Fibroblast of pulmonary artery (primary cell): ENCODE measurements at places on chromosomes 13 and 19.

GRCh38 chr19:2495651-2496316 lies 19.9 kb downstream of the GADD45B start:
- DNase-seq = no peak

DNA sequence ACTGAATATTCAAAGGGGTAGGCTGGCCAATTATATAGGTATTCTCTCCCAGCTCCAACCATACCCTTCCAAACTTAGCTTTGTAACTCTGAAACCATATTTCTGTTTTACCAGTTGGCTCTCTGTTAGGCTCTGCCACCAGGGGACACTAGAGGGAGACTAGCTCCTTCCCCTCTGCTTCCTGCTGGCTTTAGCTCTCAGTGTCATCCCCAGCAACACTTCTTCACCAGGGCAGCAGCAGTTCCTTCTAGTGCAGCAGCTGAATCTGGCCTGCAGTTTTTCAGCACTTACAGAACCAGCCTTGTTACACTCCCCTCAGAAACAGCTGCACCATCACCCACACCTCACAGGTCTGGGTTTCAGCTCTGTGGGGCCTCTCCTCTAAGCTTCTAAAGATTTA lies 51.0 kb upstream of the DOCK9 start:
- no peak for DNase-seq

DNA sequence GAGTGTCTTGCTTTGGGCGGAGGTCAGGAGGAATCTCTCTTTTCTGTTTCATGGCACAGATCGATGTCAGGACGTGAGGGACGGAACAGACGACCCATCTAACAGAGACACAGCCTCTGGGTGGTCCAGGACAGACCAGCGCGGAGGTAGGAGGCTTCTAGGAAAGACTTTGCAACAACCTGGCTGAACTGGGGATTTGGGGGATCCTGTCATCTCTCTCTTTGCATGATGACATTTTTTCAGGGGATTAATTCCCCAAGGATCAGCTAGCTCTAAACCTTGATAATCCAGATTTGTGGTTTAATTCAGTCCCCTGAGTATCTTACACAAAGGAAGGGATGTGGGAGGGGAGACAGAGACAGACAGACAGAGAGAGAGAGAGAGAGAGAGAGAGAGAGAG lies 14.4 kb downstream of the CABP5 start:
- DNase-seq = no peak

- DNase-seq = no peak
These were observed 6.8 kb downstream of the CELF5 start for GRCh38 chr19:3231288-3231687.

DNA sequence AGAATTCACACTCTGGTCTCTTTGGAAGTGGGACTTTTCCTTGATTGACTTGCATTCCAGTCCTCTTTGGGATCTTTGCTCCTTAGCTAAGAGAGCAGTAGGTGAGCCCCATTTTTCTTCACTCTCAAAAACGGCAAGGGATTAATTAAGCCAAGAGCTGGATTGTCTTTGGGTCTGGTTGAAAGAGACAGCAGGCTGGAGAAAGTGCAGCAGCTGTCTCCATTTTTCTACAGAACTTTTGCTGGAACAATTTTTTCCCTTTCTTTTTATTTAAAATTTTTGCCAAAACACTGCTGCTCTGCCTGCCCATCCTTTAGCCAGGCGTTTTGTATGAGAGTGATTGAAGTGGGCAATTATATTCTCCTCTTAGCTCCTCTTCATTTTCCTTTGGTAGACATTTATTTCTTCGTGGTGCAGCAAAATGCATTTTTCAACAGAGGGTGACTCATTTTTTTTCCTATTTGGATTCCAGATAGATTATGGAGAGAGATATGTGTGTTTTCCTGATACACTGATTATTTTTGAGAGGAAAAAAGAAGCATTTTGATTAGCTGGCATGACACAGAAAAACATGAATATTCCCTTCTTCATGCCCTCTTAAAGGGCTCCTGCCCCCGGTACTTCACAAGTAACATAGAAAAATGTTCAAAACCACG lies 371.2 kb upstream of the NBEA start:
- no peak for DNase-seq

- DNase-seq = no peak
These were observed 153.2 kb downstream of the ZNF486 start for GRCh38 chr19:20320191-20320590.

DNA sequence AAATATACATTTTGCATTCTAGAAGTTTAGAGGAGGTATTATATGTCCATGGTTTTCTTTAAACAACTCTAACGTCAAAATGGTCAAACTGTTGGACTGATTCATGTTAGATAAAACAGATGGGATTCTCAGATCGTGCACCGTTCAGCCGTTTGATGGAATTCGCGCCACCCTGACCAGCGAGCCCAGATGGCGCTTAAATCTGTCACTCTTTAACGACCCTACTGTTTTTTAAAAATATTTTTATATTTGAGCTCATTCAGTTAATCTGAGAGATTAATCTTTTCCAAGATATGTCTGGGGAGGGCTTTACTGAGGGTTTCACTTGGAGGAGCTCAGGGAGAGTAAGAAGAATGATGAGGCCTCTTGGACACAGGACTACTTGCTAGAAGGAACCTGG lies 164.4 kb downstream of the TM9SF2 start:
- no peak for DNase-seq

GRCh38 chr13:34734932-34735331 lies 207.1 kb upstream of the NBEA start:
- no peak for DNase-seq

DNA sequence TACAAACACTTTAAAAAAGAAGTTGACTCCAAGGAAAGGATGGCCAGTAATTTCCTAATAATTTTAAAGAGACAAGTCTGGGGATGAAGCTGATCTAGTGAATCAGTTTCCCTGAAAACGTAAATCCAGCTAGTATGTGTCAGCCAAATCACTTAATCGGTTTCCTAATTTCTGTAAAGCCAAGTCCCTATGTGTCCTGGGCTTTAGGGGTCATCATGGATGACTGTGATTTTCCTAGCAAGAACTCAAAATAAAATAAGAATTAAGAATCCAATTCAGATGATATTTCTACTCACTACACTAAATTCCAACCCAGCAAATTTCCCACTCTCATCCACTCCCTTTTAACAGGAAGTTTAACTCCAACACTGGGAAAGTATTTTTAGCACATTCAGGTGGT lies 35.9 kb downstream of the ELF1 start:
- peak; percentile 39 for DNase-seq

- DNase-seq = no peak
These were observed 3.2 kb downstream of the PDS5B start for GRCh38 chr13:32589471-32589870.

- peak; percentile 42 for DNase-seq
These were observed 2.2 kb downstream of the GPR32 start for GRCh38 chr19:50772476-50772875.

DNA sequence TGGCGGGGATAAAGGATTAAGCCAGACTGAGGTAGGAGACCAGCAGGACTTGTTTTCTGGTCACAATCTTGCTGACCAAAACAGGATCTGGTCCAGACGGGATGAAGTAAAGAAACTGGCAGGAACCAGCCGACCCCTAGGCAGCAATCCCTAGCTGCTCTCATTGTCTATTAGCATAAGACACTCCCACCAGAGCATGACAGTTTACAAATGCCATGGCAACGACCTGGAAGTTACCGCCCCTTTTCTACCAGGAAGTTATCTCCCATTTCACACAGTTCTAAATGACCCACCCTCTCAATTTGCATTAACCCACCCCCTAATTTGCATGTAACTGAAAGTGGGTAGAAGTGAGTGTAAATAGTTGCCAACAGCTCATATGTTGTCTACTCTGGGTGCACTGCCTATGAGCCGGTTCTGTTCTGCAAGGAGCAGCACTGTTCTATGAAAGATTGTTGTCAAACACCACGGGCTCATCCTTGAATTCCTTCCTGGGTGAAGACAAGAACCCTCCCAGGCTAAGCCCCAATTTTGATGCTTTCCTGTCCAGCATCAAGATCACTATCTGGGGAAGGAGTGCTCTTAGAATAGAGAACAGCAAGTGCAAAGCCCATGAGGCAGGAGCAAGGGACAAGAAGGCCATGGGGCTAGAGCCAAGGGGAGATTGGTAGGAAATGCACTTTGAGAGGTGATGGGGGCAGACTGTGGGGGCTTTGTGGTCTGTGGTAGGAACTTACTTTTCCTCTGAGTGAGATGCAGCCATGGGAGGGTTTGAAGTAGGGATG lies 13.9 kb upstream of the FBXO27 start:
- no peak for DNase-seq

DNA sequence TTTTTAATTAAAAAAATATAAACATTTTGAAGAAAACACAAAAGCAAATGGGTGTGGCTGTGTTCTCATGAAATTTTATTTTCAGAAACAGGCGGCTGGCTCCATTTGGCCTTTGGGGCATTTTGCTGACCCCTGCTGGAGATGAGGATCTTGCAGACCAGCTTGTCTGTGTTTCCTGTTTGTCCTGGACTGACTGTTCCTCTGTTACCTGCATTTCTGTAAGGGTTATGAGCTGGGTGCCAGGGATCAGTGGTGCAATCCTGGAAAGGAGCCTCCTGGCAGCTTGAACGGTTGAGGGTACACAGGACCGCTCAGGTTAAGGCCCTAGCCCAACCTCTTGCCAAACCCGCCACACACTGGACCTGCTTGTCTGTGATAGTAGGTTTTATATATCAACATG lies 49.9 kb downstream of the ZNF787 start:
- DNase-seq = no peak

GRCh38 chr13:36436811-36437210 lies 4.5 kb downstream of the CCNA1 start:
- DNase-seq = no peak

- DNase-seq = no peak
These were observed 72.8 kb downstream of the ATP7B start for GRCh38 chr13:51938454-51938853.

- peak; percentile 63 for DNase-seq
These were observed 74.8 kb downstream of the SLC7A1 start for GRCh38 chr13:29520671-29521070.

GRCh38 chr19:51207747-51208146 lies 17.1 kb upstream of the CD33 start:
- DNase-seq = no peak

DNA sequence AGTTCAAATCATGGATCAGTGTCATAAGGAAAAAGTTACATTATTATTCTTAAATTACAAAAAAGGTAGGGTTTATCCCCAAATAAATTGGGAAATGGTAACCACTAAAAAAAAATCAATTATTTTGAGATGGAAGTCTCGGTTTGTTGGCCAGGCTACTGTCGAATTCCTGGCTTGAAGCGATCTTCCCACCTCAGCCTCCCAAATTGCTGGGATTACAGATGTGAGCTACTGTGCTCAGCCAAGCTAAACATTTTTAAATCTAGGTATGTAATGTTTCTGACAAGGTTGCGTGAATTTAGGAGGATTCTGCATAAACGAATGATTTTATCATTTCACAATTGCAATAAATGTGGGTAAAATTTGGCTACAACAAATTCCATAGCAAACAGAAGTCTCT lies 2.0 kb downstream of the NAA16 start:
- DNase-seq = no peak

GRCh38 chr13:21075011-21075378 lies 13.6 kb upstream of the LATS2 start:
- DNase-seq = no peak

DNA sequence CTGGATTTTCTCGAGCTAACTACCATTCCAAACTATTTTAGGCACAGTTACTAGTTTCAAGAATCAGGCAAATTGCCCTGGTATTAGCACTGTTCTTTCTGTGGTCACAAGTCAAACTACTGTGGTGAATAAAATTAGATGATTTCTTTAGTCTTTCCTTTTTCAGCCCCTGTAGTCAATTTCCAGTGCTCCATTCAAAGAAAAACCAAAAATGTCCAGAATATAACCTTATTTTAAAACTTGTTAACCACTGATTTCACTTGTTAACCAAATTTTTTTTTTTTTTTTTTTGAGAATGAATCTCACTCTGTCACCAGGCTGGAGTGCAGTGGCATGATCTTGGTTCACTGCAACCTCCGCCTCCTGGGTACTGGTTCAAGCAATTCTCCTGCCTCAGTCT lies 50.6 kb upstream of the USPL1 start:
- DNase-seq = no peak

- DNase-seq = peak; percentile 62
These were observed 15.4 kb upstream of the CPAMD8 start for GRCh38 chr19:17041976-17042375.

DNA sequence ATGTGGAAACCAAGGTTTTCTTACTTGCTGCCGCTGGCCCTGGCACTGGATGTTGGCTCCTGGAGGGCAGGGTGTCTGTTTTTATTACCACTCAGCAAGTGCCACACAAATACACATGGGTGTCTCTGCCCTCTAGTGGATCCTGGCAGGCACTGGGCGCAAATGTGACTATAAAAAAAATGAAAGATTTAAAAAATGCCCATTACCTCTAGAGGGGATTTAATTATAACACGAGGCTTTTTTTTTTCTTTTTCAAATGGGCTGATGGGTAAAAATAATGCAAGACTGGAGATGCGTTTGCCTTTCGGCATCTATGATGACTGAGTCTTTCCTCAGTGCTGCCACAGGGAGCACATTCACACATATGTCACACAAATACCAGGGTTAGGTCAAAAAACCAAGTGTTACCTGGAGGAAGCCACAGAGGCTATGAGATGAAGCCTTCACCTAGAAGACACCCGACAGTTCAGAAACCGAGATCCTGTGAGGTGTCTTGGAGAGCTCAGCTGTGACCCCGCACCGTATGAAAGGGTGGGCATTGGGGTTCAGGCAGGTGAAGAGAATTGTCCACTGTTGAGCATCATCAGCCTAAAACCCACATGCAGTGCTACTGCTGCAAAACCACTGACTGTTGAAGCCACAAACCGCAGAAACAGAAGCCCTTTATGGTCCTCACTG lies 25.7 kb downstream of the CHAMP1 start:
- DNase-seq = peak; percentile 54

- DNase-seq = peak; percentile 42
These were observed 34.2 kb upstream of the ZNF254 start for GRCh38 chr19:24052811-24053210.

- peak; percentile 59 for DNase-seq
These were observed at the start of gene ELF1 for GRCh38 chr13:41019011-41019487. Gene ELF1 (minus strand): TSS chr13:41019316. CDS start chr13:40982054, 37,262 bp downstream.

- DNase-seq = no peak
These were observed 60.0 kb upstream of the WDFY2 start for GRCh38 chr13:51524312-51524711.

GRCh38 chr19:58434217-58434616 lies 5.7 kb downstream of the ZNF132 start:
- DNase-seq = peak; percentile 31

- DNase-seq = peak; percentile 28
These were observed 172.4 kb downstream of the VWA8 start for GRCh38 chr13:41788552-41788951.

DNA sequence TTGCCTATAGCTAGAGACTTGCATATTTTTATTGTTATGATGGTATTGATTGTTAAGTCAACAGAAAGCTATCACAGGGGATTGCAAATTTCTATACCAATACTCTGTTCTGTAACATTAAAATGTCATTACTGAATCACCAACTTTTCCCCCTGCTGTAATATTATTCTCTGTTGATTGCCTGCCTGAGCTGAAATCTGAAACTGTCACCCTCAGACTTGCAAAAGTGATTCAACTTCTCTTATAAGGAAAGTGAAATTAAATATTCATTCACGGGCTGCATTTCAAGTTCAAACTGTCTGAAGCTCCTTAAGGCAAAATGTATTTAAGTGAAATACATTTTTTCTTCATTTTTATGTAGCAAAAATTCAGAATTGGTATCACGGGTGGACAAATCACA lies 723.2 kb downstream of the PCDH9 start:
- no peak for DNase-seq

- no peak for DNase-seq
These were observed 5.2 kb upstream of the OR10H1 start for GRCh38 chr19:15820646-15821045.

- DNase-seq = no peak
These were observed 13.1 kb upstream of the CCNP start for GRCh38 chr19:40239415-40240226.

GRCh38 chr19:4707956-4708650 lies 15.5 kb downstream of the DPP9 start:
- DNase-seq = peak; percentile 39
